Heart left ventricle (tissue), 16 donors: ENCODE measurements at places on chromosomes 7 and 10. TPM values are rescaled to one million over a fixed set of nuclear protein-coding genes. Genes with fewer than 3 reads are reported as not detected.

DNA sequence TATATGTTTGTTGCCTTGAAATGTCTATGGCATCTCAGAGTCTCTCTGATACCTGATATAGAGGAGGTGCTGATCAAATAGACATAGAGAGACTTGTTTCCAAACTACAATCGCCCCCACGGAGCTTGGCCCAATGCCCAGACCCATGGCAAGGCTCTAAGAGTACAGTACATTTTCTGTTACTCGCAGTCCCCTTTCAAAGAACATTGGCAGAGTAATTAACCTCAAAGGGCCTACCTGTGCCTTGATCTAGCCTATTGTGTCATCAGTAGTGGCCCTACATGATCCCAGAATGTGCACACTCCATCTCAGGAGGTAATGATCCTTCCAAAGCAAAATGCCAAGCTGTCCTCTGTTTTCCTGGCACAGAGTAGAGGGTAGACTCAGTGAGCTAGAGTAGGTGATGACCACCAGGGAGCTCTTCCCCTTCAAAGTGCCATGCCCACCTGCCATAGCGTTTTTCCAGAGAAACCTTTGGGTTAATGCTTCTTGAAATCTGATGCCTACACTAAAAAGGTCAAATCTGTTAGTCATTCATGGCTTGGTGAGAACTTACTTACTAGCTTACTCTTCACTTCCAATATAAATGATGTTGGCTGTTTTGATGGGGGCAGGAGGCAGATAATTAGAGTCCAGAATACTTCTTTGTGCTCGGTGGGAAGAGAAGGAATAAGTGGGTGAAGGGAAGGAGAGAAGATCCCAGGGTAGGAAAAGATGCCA lies 41.2 kb upstream of the ACSL5 start:
- H3K27ac ChIP-seq, result no peak overlapping the region
- no peak for DNase-seq
- no peaks in the 10 kb centered on the region for H3K36me3 ChIP-seq
- no peaks in the 10 kb centered on the region for H3K27me3 ChIP-seq
- H3K4me1 ChIP-seq, result no peaks in the 10 kb centered on the region
- no peak overlapping the region for H3K4me3 ChIP-seq

DNA sequence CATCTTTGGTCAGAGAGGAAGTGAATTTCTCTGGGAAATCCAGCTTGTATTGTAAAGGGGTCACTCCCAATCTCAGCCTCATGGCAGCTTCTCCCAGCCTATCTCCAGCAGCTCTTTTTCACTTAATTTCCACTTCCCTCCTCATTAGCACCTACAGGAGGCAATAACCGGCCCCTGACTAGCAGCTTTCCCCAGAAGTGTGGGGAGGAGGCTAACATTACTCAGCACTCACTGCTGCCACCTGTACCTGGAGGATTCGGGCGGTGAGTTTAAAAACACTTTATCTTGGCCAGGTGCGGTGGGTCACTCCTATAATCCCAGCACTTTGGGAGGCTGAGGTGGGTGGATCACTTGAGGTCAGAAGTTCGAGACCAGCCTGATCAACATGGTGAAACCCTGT lies 3.8 kb downstream of the NODAL start:
- no peaks in the 10 kb centered on the region for H3K27me3 ChIP-seq
- H3K27ac ChIP-seq, result no peak overlapping the region
- peaks cover 26% of the 10 kb centered on the region for H3K4me1 ChIP-seq
- H3K4me3 ChIP-seq, result no peak overlapping the region
- no peak for DNase-seq

GRCh38 chr10:55163388-55163979 lies 362.5 kb upstream of the PCDH15 start:
- H3K36me3 ChIP-seq, result no peaks in the 10 kb centered on the region
- no peak overlapping the region for H3K4me3 ChIP-seq

- no peaks in the 10 kb centered on the region for H3K36me3 ChIP-seq
- no peaks in the 10 kb centered on the region for H3K4me1 ChIP-seq
- DNase-seq, result no peak
Observed at GRCh38 chr10:123144697-123145541, 3.0 kb upstream of the HMX2 start.

GRCh38 chr7:140525743-140526142 lies 46.4 kb upstream of the MKRN1 start:
- DNase-seq, result no peak
- H3K36me3 ChIP-seq, result peaks cover 37% of the 10 kb centered on the region
- H3K27ac ChIP-seq, result no peak overlapping the region
- no peaks in the 10 kb centered on the region for H3K4me1 ChIP-seq

GRCh38 chr7:32416846-32417245 lies 73.3 kb downstream of the LSM5 start:
- peaks cover 4% of the 10 kb centered on the region for H3K27me3 ChIP-seq
- H3K36me3 ChIP-seq, result no peaks in the 10 kb centered on the region
- H3K4me1 ChIP-seq, result no peaks in the 10 kb centered on the region
- H3K4me3 ChIP-seq, result no peak overlapping the region
- H3K27ac ChIP-seq, result no peak overlapping the region

- H3K27ac ChIP-seq, result no peak overlapping the region
- DNase-seq, result no peak
- peaks cover 100% of the 10 kb centered on the region for H3K36me3 ChIP-seq
- no peaks in the 10 kb centered on the region for H3K4me1 ChIP-seq
- H3K27me3 ChIP-seq, result no peaks in the 10 kb centered on the region
Observed at GRCh38 chr10:69202332-69202731, 17.8 kb upstream of the HKDC1 start.

GFRA1 gene
- 0.93 TPM for total RNA-seq

GLI3 gene
- total RNA-seq, result 7.0 TPM

DNA sequence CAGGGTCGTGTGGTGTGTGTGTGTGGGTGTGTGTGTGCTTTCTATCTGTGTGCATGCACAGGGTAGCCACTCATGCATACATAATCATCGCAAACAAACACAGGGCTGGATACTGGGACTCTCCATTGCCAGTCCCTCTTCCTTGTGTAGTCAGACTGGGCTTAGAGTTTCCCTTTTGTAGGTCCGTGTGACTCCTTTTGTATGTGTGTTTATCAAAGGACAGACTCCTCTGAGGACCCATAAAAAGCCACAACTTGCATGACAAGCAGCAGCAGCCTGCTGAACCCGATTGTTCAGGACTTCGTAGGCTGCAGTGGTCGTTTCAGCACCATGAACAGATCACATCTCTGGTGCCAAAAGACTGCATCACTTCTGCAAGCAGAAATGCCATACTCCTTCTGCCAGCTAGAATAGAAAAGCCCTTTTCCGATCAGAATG lies 895 bp downstream of the VSTM2A start:
- no peak overlapping the region for H3K27ac ChIP-seq
- H3K4me1 ChIP-seq, result peaks cover 9% of the 10 kb centered on the region
- no peak for DNase-seq
